ENCODE measurements at places on chromosomes 3 and 15.

DNA sequence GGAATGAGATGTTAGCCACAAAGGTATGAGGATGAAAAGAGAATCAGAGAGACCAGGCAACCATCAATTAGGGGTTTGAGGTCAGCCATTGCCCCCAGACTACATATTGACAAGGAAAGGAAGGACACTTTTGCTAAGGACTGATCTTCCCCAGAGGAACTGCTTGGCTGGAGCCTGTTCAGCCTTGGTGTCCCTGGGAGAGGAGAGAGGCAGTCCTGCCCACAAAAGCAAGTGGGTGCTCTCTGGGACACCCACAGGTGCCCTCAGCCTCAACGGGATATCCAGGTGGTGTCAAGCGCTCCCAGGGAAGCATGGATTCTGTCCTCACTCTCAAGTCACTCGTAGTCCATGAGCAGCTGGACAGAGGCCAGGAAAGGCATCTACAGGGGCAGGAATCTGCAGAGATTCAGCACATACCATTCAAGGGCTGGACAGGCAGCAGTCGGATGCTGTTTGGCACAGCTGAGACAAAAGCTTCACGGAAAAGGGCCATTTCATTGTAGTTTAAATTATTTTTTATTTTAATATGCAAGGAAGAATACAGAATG, 166.2 kb downstream of the UACA start:
- DNase-seq = no peak

DNA sequence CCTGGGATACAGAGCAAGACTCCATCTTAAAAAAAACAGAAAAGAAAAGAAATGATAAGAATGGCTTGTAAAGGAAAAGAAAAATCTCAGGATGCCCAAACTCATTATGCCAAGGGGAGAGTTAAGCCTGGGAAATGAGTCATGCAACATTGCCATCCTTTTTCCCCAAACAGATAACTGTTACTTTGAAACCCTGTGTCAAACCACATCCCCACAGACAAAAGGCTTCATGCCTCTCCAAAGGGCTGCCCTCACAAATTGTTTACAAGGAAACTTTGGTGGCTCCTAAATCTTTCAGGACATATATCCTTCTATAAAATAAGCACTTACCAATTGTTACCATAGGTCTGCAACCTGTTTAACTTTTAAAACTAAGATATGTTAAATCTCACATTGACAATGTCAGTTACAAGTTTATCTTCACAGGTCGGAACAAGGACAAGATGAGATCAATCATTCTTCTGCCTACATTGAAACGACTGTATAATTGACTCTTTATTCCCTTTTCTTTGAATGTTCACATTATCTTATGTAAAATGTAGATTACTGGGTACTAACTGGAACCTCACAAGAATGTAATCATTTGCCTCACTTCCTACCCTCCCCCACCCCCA, 18.6 kb upstream of the SENP7 start:
- no peak for DNase-seq

DNA sequence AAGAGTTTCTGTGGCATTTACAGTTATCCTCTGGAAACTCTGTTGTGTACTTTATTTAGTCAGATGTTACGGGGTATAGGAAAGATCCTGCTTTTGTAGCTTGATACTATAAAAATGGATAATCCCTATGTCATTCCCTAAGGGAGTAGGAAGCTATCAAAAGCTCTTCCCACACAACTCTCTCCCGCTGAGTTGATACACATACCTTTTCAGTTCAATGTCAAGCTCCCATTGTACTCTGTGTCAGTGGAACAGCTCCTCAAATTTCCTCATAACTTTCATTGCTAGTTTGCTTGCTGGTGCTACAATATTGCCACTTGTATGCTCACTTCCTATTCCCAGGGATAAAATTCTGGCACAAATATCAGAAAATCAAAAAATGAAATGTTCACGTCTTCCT, 893.3 kb upstream of the GBE1 start:
- no peak for DNase-seq

DNA sequence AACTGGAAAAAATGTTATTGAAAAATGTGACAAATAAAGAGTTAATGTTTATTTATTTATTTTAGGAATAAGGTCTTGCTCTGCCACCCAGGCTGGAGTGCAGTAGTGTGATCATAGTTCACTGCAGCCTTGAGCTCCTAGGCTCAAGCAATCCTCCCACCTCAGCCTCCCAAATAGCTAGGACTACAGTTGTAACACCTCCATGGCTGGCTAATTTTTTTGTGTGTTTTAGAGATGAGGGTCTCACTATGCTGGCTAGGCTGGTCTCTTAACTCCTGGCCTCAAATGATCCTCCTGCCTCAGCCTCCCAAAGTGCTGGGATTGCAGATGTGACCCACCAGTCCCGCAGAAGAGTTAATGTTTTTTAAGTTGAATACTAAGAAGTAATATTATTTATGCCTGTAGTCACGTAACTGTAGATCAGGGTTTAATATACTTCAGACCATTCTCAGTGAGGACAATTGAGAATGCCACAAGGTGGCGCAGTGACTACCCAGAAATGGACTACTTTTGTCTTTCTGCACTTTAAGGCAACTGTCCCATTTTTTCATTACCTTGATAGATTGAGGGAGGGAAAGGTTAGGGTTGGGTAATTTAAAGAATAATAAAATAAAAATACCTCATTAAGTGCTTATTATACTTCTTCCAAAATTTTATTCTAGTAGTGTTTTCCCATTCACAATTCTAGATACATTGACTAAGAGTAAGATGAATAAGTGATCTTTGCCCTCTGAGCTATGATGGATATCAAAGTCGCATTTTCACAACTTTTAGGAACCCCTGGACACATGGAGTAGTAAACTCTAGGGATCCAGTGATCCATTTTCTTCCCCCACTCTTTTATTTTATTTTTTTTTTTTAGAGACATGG, 6.0 kb downstream of the MUC13 start:
- peak; percentile 56 for DNase-seq

GRCh38 chr15:77599357-77599756, 33.4 kb downstream of the LINGO1 start:
- no peak for DNase-seq

DNA sequence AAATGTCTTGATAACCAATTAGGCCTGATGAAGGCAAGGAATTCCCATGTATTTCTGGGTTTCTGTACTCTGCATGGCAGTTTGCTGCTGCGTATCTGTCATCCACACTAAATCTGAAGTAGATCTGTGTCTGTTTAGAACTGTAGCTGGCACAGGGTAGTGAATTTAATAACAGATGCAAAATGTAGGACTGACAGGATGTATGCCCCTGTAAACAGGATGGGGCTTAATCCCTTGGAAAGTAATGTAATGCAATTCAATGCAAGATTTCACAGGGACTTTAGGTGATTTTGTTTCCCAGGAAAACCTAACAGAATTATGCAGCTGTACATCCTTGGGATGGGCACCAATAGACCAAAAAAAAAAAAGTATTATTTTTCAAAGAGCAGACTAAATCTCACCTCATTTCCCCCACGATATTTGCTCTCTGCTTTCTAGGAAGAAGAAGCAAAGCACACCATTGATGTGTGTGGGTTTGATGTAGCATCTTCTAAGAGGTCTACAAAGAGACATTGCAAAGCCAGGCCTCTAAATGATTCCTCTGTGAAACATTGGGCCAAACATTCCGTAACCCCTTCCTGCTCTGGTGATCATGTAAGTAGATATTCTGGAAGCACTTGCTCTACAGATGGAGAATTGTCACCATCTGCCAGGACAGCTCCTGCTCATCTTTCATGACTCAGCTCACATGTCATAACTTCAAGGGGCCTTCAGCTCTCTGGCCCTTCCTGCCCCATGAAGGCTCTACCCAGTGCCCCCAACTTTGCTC, 464.3 kb upstream of the RGMA start:
- no peak for DNase-seq

GRCh38 chr15:60006203-60006862, 2.2 kb downstream of the FOXB1 start:
- DNase-seq = no peak

- DNase-seq = no peak
Observed at GRCh38 chr3:123054931-123055330, 11.9 kb upstream of the PDIA5 start.

GRCh38 chr15:42964476-42964875, 43.9 kb upstream of the TTBK2 start:
- DNase-seq = no peak

DNA sequence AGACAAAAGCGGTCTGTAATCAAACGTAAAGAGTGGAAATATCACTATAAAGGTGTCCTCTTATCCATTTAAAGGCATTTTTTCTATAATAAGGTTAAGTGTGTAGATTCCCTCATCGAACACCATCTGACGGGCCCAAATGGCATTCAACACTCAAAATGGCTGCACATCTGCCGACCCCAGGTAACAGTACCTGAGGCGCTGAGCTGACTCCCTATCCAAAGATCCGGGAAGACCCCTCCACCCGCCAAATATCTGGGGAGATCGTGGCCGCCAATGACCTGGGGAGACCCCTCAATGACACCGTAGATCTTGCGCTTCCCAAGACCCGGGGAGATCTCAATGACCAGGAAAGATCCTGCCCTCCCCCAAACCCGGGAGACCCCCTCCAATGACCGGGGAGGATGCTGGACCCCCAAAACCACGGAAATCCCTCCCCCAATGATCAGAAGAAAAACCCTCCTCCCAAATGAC, 476 bp downstream of the IP6K2 start:
- DNase-seq = peak; percentile 14

- DNase-seq = no peak
Observed at GRCh38 chr15:60528530-60528929, 49.6 kb upstream of the ICE2 start.

- DNase-seq = no peak
Observed at GRCh38 chr3:158360756-158361448, 210.1 kb upstream of the MLF1 start.

DNA sequence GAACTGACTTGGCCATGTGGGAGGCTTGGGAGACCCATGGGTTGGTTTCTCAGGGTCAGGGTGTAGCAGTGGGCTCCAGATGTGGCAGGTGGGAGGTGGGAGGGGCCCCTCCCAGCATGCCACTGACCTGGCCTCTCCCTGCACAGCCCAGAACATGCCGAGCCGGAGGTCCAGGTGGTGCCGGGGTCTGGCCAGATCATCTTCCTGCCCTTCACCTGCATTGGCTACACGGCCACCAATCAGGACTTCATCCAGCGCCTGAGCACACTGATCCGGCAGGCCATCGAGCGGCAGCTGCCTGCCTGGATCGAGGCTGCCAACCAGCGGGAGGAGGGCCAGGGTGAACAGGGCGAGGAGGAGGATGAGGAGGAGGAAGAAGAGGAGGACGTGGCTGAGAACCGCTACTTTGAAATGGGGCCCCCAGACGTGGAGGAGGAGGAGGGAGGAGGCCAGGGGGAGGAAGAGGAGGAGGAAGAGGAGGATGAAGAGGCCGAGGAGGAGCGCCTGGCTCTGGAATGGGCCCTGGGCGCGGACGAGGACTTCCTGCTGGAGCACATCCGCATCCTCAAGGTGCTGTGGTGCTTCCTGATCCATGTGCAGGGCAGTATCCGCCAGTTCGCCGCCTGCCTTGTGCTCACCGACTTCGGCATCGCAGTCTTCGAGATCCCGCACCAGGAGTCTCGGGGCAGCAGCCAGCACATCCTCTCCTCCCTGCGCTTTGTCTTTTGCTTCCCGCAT, 7.9 kb upstream of the STAB1 start:
- DNase-seq = no peak

DNA sequence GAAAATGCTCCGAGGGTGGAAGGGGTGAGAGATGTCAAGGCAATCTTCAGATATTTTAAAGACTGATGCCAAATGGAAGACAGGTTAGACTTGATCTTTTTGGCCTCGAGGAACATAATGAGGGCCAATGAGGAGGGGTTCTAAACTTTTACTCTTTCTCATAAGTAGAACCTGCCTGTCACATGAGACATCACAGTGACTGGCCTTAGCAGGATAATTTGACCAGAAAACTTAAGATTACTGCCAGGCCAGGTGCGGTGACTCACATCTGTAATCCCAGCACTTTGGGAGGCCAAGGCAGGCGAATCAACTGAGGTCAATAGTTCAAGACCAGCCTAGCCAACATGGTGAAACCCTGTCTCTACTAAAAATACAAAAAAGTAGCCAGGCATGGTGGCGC, 12.2 kb downstream of the TM4SF4 start:
- DNase-seq = no peak

DNA sequence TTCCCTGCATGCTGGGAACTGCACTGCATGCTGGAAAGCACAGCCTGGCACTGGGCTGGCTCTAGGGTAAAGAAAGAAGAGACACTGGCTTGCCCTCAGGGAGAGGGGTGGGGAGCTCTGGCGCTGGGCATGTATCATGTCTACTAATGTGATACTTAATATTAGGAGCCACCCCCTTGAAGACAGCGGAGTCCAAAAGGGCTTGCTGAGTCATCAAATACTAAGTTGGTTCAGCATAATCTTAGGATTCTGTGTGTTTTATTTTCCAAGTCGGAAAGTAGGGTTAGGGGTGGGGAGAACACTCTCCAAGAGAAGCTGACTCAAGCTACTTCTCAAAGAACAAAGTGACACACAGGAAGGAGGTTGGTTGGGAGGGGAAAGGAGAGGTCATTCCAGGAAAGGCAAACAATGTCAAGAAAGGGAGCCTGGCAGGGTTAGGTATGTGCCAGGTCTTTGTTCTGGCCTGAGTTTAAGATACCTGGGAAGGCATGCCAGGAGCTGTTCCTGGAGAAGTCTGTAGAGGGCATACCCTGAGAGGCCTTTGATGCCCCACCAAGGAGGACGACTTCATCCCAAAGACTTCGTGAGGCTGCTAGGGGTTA, 237.8 kb upstream of the NR2E3 start:
- no peak for DNase-seq

GRCh38 chr15:97708252-97708651, 252.3 kb upstream of the ARRDC4 start:
- DNase-seq = no peak

DNA sequence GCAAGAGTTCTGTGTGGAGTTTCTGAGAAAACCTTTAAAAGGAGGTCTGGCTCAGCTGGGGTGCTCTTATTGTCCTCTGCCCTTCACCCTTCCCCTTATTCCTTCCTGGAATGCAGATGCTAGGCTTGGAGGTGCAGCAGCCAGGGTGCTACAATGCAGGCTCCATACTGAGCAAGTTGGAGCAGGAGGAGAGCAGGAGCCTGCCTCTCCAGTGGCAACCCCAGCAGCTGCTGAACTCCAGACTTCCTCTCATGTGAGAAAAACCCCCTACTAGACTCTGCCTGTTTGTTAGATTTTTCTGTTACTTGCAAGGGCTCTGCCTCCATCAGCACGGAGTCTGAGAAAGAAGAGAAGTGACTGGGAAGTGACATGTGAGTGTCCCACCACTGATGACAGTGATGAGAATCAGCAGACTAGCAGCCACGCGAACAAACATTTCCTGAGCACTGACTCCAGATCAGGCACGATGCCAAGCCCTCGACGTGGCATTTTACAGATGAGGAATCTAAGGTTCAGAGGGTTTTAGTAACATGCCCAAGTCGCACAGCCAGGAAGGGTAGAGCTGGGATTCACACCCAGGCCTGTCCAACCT, 16.1 kb upstream of the RARRES1 start:
- no peak for DNase-seq

- no peak for DNase-seq
Observed at GRCh38 chr3:188908002-188908850, 263.5 kb upstream of the TPRG1 start.

GRCh38 chr3:53318522-53318921, 28.8 kb downstream of the DCP1A start:
- DNase-seq = no peak

Measured in effector memory CD8-positive, alpha-beta T cell (primary cell).